ENCODE measurements at places on chromosomes 1 and 21. TPM values are rescaled to one million over a fixed set of nuclear protein-coding genes. Genes with fewer than 3 reads are reported as not detected.

Gene RHD
- total RNA-seq = not detected

Gene TENT5C
- total RNA-seq = 12.9 TPM

Gene COG2
- total RNA-seq = 37.9 TPM

- no peak for DNase-seq
- no peaks in the 10 kb centered on the region for H3K27me3 ChIP-seq
- no peak overlapping the region for H3K4me3 ChIP-seq
- H3K36me3 ChIP-seq = no peaks in the 10 kb centered on the region
These were observed 444.7 kb downstream of the CAMTA1 start for GRCh38 chr1:7229696-7230631.

DNA sequence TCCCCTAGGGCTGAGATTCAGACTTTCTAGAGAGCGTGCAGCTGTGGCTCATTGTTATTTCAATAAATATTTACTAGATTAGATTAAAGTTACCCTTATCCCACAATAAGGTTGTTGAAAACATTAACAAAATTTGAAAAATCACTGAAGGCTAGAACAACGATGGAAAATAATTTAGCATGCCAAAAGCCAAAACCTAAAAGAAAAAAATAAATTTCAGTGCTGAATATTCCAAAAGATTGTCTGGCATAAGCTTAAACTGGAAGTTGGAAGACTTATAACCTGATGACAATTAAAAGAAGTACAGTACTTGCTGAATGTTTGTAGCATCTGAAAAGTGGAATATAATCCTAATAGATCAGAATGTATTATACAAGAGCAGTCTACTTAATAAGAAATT, 221.3 kb downstream of the USH2A start:
- peaks cover 3% of the 10 kb centered on the region for H3K27me3 ChIP-seq
- no peak for DNase-seq

GRCh38 chr1:9696793-9697192, 45.3 kb downstream of the PIK3CD start:
- H3K4me1 ChIP-seq = peaks cover 7% of the 10 kb centered on the region
- no peaks in the 10 kb centered on the region for H3K36me3 ChIP-seq
- DNase-seq = no peak
- H3K27me3 ChIP-seq = peaks cover 22% of the 10 kb centered on the region
- no peak overlapping the region for H3K4me3 ChIP-seq
- H3K27ac ChIP-seq = no peak overlapping the region

DNA sequence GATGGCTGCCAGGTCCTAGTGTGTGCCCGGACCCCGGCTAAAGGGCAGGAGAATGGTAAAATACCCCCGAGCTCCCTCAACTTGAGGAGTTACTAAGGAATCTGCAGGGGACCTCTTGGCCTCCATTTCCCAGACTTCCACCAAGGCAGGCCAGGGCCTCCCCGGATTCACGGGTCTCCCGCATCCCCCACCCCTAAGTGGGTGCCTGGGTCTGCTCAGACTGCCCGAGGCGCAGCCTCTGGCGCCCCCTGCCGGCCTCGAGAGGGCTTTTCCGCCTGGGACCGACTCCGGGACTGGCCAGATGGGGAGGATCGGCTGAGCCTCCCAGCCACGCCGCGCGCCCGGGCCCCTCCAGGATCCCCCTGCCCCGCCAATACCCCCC, 1.7 kb downstream of the PLEKHG5 start:
- no peak overlapping the region for H3K27ac ChIP-seq
- peak; percentile 91 for DNase-seq
- H3K4me3 ChIP-seq = peak overlapping the region; percentile 89
- H3K4me1 ChIP-seq = peaks cover 33% of the 10 kb centered on the region

DNA sequence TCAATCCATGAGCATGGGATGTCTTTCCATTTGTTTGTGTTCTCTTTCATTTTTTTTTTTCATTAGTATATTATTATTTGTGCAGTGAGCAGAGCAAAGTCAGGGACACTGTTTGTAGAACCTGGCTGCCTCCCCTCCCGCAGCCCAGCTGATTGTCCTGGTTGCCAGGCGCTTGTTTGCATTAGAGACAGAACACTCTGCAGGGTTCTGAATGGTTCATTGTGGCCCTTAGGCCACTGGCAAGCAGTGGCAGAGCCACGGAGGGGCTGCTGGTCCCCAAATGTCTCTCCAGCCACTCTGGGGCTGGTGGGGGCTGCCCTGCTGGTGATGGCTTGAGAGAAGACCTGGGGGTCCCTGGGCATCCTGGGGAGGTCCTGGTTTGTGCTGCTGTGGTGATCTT, 29.0 kb downstream of the ETS2 start:
- no peaks in the 10 kb centered on the region for H3K36me3 ChIP-seq
- H3K4me1 ChIP-seq = peaks cover 5% of the 10 kb centered on the region
- no peak overlapping the region for H3K4me3 ChIP-seq
- no peak overlapping the region for H3K27ac ChIP-seq
- no peak for DNase-seq

GRCh38 chr1:110594456-110595352, 11.5 kb downstream of the KCNA2 start:
- H3K36me3 ChIP-seq = no peaks in the 10 kb centered on the region
- H3K27me3 ChIP-seq = peaks cover 60% of the 10 kb centered on the region
- no peak for DNase-seq
- H3K4me3 ChIP-seq = no peak overlapping the region

- H3K27ac ChIP-seq = no peak overlapping the region
- no peaks in the 10 kb centered on the region for H3K4me1 ChIP-seq
- peaks cover 14% of the 10 kb centered on the region for H3K36me3 ChIP-seq
- no peak overlapping the region for H3K4me3 ChIP-seq
- no peaks in the 10 kb centered on the region for H3K27me3 ChIP-seq
These were observed 19.9 kb upstream of the PTCH2 start for GRCh38 chr1:44862829-44863401.

DNA sequence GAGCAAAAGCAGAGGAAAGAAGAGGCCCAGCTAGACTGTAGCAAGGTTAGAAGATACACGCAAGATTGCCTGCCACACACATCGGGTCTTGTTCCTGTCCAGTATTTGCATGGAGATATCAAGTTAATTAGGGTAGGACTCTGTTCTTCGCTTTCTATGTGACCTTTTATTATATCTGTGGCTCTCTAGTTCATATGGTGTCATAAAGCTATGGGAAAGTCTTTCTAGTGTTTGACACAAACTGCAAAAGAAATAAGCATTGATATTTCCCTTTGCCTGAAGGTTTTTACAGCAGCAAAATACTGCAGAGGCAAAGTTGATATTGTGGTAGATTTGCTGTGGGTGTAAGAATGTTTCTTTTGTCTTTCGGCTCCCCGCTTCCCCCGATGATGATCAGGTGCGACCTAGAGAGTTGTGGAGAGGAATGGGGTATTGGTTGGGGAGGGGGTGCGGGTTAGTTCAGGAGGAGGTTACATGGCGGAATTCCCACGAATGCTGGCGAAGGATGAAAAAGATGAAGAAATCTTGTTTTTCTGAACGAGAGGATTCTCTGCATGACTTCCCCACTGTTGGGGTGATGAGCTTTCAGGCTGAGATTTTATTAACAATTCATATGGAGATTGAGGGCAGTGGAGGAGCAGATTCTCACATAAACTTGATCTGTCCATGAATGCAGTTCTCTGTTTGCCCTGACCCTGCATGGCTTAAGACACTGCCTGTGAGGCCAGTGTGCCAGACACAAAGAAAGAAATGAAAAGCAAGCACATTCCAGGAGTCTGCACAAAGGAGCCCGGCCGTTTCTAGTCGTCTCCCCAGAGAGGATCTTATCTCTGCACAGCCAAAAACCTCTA, 550.2 kb downstream of the USP25 start:
- DNase-seq = peak; percentile 69
- no peaks in the 10 kb centered on the region for H3K27me3 ChIP-seq
- H3K4me1 ChIP-seq = peaks cover 45% of the 10 kb centered on the region

DNA sequence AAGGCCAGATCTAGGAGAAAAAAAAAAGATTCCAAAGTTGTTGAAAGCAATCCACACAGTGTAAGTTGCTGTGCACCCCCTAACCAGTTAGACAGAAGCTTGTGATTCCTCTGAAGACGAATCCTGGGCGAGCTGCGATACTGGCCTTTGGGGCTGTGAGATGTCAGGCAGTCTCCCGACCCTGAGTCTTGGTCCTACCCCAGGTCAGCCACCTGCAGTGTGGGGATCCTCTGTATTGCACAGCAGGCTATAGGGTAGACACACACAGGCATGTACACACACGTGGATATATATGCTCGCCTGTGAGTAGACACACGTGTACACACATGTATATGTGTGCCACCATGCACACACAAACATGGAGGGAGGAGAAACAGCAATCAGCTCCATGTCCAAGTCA, 12.9 kb downstream of the ACTRT2 start:
- peaks cover 5% of the 10 kb centered on the region for H3K27me3 ChIP-seq
- peaks cover 8% of the 10 kb centered on the region for H3K4me1 ChIP-seq
- no peaks in the 10 kb centered on the region for H3K36me3 ChIP-seq

DNA sequence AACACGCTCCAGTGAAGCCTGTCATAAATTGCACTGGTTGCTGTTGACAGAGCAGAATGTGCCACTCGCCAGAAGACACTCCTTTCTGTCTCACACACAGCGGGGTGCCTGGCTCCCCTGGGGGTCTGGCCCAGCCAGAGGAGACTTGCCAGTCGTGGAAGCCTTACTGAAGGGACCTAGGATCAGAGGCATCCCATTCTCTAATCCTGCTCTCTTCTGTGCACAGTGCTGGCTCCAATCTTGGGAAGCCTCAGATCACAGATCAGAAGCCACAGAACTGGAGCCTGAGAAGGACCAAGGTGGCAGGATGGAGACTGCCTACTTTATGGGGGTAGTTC, 1.4 kb downstream of the SLC9A1 start:
- DNase-seq = no peak
- H3K27me3 ChIP-seq = no peaks in the 10 kb centered on the region
- peaks cover 3% of the 10 kb centered on the region for H3K36me3 ChIP-seq
- peak overlapping the region; percentile 95 for H3K4me3 ChIP-seq
- peak overlapping the region; percentile 99 for H3K27ac ChIP-seq

GRCh38 chr21:46556802-46557201, 48.1 kb downstream of the S100B start:
- H3K36me3 ChIP-seq = peaks cover 17% of the 10 kb centered on the region
- H3K27ac ChIP-seq = no peak overlapping the region
- H3K4me1 ChIP-seq = no peaks in the 10 kb centered on the region
- DNase-seq = no peak

- peaks cover 49% of the 10 kb centered on the region for H3K4me1 ChIP-seq
- H3K27me3 ChIP-seq = no peaks in the 10 kb centered on the region
- H3K36me3 ChIP-seq = peaks cover 12% of the 10 kb centered on the region
- H3K27ac ChIP-seq = peak overlapping the region; percentile 44
These were observed 13.7 kb downstream of the SKI start for GRCh38 chr1:2241820-2242219.

GRCh38 chr1:44217809-44218410, 4.6 kb downstream of the DMAP1 start:
- no peaks in the 10 kb centered on the region for H3K27me3 ChIP-seq
- H3K4me1 ChIP-seq = peaks cover 14% of the 10 kb centered on the region
- peaks cover 11% of the 10 kb centered on the region for H3K36me3 ChIP-seq
- DNase-seq = no peak
- peak overlapping the region; percentile 76 for H3K27ac ChIP-seq
- H3K4me3 ChIP-seq = peak overlapping the region; percentile 53

- no peak for DNase-seq
- H3K36me3 ChIP-seq = no peaks in the 10 kb centered on the region
- no peaks in the 10 kb centered on the region for H3K4me1 ChIP-seq
- H3K27me3 ChIP-seq = no peaks in the 10 kb centered on the region
- H3K4me3 ChIP-seq = no peak overlapping the region
These were observed 268.6 kb upstream of the RGS18 start for GRCh38 chr1:191889623-191890003.

DNA sequence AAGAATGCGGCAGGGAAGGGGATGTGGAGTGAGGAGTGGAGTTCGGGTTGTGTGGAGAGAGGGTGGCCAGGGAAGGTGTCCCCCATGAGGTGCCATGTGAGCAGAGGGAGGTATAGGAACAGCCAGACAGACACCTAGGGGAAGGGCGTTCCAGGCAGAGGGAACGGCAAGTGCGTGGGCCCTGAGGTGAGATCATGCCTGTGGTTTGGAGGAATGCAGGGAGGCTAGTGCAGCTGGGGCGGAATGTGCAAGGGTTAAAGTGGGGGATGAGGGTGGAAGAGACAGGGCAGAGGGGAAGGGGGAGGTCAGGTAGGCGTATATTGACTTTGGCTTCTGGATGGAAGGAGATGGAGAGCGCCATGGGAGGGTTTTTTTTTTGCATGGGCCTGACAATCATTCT, 31.6 kb upstream of the PADI6 start:
- H3K4me1 ChIP-seq = no peaks in the 10 kb centered on the region
- DNase-seq = no peak
- H3K36me3 ChIP-seq = no peaks in the 10 kb centered on the region
- no peak overlapping the region for H3K27ac ChIP-seq

GRCh38 chr1:222946436-222946835, 131.6 kb downstream of the DISP1 start:
- no peak overlapping the region for H3K4me3 ChIP-seq
- no peak for DNase-seq
- peaks cover 7% of the 10 kb centered on the region for H3K4me1 ChIP-seq
- peaks cover 37% of the 10 kb centered on the region for H3K36me3 ChIP-seq
- no peak overlapping the region for H3K27ac ChIP-seq

DNA sequence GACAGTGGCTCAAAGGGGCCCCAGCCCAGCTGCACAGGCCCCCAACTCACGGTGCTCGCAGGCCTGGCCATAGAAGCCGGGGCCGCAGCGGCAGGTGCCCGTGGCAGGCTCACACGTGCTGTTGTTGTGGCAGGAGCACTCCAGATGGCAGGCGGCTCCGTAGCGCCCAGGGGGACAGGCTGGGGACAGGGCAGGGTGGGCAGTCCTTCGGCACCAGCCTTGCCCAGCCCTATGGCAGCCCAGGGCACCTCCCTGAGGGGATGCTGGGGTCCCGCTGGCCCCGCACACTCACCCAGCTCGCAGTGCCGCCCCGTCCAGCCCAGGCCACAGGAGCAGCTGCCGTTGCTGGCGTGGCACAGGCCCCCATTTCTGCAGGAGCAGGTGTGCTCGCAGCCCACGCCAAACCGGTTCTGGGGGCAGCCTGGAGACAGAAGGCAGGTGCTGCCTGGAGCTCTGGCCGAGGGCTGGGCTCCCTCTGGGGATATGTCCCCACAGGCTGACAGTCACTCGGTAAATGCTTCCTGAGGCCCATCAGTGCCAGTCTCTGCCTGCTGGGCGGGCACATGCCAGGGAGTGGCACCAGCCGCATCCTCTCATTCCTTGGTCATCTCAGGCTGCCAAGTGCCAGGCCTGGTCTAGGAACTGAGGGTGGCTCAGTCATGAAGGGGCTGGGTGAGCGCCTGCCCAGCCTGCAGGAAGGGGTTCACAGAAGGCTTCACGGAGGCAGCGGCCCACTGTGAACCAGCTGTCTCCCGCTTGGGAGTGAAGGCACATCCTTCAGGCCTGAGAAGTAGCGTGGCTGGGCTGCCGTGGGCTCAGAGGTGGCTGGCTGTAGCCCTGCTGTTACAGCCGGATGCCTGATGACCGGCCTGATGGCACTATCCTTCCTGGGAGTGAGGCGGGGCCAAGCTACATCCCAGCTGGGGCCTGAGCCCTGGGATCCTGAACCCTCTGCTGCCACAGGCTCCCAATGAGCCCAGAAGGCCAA, 40.1 kb downstream of the ARHGEF16 start:
- DNase-seq = no peak
- H3K4me1 ChIP-seq = peaks cover 4% of the 10 kb centered on the region
- no peaks in the 10 kb centered on the region for H3K36me3 ChIP-seq
- H3K27me3 ChIP-seq = no peaks in the 10 kb centered on the region
- no peak overlapping the region for H3K4me3 ChIP-seq

Measured in type B pancreatic cell (in vitro differentiated cells).